Stimulated activated CD8-positive, alpha-beta memory T cell treated with anti-CD3 and anti-CD28 coated beads, Interleukin-12 subunit alpha, Interleukin-12 subunit beta, amount 100 ng/mL, for 4 hours (primary cell): ENCODE measurements at places on chromosomes 12 and 14.

GRCh38 chr14:92645841-92646478 lies 102.5 kb downstream of the LGMN start:
- DNase-seq = no peak

DNA sequence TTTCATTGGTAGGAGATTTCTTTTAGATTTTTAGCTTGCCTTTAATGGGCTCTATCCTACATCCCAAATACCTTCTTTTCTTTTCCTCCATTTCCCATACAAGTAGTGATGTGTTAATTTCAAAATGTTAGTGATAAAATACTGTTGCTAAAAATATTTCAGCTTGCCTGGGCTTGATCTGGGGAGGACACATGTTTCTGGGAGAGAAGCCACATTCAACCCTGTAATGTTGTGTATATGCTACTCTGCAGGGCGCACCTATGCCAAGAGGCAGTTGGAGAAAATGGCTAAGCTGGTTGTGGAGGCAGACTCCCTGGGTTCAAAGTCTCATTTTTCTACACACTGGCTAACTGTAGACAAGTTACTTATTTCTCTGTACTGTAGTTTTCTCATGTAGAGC lies 26.3 kb downstream of the FLRT2 start:
- DNase-seq = no peak

GRCh38 chr12:92597997-92598396 lies 104.8 kb upstream of the PLEKHG7 start:
- no peak for DNase-seq

- no peak for DNase-seq
Observed at GRCh38 chr14:104390941-104391901, 188.3 kb upstream of the C14orf180 start.

GRCh38 chr12:90959032-90959431 lies 4.1 kb upstream of the CCER1 start:
- DNase-seq = no peak

DNA sequence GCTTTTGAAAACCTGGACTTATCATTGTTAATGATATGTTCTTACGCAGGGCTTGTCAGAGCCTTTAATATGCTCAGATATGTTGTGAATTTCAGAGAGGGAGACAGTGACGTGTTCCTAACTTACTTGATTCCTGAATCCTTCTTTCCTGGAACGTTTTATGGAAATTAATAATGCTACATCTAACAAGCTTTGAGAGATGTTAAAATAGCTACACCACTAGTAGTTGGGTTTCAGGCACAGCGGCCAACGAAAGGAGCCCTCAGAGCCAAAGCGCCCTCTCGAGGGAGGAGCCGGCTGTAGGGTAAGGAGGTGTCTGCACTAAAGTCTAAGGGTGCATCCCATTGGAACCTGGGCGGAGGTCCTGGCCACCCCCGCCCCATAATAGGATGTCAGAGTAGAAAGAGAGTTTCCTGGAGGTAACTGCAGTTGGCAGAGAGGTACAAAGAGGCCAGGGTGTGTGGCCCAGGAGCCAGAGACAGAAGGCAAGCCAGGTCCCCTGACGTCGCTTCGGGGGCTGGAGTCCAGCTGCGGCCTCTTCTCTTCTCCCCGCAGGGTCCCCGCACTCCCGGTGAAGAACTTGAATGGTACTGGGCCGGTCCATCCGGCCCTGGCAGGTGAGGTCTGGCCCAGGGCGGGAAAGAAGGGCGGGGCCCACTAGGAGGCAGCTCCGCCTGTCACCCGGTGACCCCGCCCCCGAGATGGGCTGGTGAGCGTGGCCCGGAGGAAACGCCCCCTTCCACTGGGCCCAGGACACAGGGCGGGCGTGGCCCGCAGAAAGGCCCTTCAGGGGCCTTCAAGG lies 36.3 kb downstream of the DTX1 start:
- DNase-seq = no peak

- DNase-seq = no peak
Observed at GRCh38 chr12:113109360-113109759, 26.2 kb downstream of the RASAL1 start.

DNA sequence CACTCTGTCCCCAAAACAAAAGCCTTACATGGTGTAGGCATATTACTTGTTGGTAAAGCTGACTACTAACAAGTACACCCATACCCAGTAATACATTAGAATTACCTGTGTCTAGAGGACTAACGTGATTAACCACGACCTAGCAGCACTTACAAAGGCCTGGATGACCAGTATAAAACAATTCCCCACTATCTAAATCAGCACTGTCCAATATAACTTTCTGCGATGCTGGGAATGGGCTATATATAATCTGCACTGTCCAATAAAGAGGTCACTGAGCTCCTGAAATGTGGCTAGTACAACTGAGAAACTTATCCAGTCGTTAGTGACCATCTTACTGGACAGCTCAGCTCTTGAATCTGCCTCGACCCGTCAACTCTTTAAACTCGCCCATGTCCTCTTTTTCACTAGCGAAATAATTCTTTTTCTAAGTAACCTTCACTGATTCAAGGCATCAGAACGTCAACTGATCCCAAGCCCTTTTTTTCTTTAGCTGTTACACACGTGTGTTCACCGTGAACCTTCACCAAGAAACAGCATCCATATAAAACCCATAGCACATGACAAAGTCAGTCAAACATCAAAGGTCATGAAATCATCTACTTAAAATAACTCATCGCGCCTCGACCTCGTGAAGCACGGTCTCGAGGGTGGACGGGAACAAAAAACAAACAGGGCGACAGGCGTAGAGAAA lies 905 bp upstream of the CIPC start:
- DNase-seq = no peak

- DNase-seq = no peak
Observed at GRCh38 chr14:55088356-55088755, 36.9 kb downstream of the MAPK1IP1L start.

DNA sequence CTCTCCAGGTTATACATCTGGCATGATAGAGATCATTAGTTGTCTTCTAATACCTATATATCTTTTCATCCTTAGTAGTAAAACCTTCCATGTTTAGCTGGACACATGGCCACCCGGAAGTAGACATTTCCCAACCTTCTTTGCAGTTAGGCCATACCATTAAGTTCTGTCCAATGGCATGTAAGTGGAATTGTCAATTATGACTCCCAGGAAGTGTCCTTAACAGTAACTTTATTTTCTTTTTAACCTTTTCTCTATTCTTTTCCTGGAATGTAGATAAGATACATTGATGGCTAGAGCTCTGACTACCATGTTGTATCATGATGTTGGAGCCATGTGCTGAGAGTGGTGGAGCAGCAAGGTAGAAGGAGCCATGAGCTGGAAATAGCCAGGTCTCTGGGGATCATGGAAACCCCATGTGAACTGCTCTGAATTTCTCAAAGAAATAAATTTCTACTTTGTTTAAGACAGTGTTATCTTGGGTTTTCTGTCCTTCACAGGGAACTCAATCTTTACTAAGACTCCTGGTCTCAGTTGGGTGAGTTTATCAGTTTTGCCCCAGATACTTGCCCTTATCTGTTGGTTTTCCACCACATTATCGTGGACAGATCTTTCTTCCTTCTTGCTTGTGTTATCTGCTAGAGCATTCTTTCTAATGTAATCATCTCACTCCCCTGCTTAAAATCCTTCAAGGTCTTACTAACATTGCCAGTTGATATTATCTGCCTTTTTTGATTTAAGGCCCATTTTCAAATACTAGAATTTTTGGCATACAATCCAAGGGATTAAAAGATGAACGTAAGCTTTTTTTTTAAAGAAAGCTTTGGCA lies 5.1 kb upstream of the LTA4H start:
- DNase-seq = no peak

GRCh38 chr12:68432622-68433021 lies 100.5 kb upstream of the MDM1 start:
- no peak for DNase-seq

- no peak for DNase-seq
Observed at GRCh38 chr14:26522967-26523366, 74.9 kb downstream of the NOVA1 start.

- DNase-seq = no peak
Observed at GRCh38 chr12:91551927-91552326, 369.3 kb upstream of the DCN start.

DNA sequence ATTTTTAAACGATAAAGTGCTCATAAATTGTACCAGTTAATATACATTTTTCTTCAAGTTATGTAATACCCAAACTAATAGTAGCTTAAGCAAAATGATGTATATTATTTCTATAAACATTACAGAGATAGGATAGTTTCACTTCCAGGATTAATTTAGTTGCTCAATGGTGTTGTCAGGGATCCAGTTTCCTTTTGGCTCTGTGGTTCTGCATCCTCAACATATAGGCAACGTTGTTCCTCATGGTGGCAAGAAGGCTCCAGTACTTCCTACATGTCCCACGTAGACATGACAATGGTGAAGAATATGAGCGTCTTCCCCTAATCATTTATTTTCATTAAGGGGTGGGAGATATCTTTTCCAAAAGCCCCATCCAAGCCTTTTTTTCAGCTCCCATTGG lies 60.7 kb upstream of the DCD start:
- no peak for DNase-seq

- DNase-seq = no peak
Observed at GRCh38 chr12:121509339-121509738, 71.5 kb downstream of the KDM2B start.

GRCh38 chr12:5571115-5571514 lies 139.2 kb downstream of the NTF3 start:
- DNase-seq = no peak

DNA sequence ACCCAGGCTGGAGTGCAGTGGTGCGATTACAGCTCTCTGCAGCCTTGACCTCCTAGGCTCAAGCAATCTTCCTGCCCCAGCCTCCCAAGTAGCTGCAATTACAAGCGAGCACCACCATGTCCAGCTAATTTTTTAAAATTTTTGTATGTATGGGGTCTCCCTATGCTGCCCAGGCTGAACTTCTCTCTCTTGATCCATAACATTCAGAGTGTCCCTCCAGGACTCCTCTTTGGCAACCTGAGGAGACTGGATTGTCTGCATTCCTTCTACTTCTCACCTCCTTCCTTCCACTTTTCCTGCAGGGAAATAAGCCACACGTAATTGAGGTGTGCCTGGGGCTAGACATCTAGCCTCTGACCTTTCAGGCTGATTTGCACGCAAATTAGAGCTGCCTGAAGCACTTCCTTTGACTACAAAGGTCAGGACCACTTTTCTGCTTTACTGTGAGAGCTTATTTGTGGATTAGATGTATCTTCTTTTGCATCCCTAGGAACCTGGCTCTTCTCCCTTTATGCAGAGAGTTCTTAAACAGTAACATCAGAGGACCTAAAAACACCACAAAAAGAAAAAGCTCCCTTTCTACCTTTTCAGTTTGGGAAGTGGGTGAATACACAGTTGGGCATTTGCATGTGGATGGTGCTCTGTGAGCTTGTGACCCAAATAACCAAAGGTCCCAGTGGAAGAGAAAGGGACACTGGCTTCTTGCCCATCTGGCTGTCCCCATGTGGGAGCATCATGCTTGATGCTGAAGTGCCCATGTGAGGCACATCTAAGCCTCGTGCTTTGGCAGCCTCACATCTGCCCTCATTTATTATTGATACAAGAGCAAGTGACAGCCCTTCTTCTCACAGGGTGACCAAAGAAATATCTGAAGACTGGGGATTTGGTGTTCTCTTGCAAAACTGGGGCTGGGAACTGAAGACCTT lies 33.5 kb downstream of the PYGL start:
- no peak for DNase-seq

DNA sequence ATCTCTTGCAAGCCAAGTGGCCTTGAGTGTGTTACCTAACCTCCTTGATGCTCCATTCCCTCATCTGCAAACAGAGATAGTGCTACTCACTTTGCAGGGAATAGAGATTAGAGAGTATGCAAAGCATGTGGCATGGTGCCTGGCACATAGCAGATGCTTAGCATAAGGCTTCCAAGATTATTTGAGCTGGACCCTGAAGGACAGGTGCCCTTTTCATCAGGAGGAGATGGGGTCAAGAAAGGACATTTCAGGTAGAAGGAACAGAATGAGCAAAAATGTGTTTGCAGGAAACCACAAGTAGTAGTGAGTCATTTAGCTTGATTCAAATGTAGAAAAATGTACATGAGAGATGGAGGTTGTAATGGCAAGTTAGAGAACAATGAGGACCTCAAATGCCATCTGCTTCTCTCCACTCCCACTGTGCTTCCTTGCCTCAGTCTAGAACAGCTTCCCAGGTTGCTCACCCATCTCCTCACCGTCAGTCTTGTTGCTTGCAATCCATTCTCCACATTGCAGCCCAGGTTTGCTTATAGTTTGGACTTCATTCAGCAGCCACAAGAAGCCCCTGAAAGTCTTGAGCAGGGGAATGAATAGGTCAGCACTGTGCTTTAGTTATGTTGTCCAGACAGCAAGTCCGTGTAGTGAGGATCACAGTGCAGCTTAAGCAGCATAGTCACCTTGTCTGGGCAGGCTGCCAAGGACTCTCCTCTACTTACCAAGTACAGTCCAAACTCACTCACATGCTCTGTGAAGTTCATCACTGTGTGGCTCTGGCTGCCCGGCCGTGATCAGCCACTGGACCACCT lies 536.3 kb upstream of the CCDC196 start:
- DNase-seq = no peak

GRCh38 chr12:83005534-83006197 lies 319.0 kb downstream of the TMTC2 start:
- DNase-seq = no peak

DNA sequence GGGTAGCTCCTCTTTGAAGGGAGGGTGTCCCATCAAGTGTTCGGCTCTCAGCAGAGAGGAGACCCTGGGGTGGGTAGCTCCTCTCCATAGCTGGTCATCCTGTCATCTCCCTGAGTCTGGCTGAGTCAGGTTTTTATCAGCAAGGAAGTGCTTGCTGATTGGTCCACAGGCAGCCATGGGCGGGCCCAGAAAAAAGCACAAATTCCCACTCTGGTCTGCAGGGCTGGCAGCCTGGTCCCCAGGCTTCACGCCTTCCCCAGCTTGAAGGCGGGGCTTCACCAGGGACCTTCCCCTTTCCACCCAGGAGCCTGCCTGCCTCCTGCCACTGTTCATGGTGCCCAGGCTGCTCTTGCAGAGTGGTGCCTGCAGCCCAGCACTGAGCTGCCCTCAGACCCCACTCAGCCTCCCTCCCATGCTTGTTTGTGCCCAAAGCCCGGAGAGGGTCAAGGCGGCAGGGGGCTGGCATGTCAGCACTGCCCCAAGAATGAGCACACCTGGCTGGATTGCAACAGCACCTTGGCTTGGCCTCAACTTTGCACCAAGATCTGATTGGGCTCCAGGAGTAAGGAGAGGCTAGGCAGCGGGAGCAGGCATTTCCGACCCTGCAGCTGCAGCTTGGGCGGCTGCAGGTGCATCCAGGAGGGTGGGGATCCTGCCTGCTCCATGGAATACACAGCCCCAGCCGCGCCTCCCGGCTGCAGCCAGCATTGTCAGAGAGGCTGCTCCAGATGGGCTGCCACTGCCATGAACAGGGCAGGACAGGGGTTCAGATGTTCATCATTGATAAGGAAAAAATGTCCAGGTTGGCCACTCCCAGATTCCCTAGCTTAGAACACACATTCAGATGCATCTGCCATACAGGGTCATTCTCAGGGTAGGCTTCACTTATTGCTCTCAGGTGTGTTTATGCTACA lies 22.0 kb upstream of the WDR89 start:
- DNase-seq = no peak
